CD8-positive, alpha-beta T cell (primary cell): ENCODE measurements at places on chromosomes 16 and 17.

DNA sequence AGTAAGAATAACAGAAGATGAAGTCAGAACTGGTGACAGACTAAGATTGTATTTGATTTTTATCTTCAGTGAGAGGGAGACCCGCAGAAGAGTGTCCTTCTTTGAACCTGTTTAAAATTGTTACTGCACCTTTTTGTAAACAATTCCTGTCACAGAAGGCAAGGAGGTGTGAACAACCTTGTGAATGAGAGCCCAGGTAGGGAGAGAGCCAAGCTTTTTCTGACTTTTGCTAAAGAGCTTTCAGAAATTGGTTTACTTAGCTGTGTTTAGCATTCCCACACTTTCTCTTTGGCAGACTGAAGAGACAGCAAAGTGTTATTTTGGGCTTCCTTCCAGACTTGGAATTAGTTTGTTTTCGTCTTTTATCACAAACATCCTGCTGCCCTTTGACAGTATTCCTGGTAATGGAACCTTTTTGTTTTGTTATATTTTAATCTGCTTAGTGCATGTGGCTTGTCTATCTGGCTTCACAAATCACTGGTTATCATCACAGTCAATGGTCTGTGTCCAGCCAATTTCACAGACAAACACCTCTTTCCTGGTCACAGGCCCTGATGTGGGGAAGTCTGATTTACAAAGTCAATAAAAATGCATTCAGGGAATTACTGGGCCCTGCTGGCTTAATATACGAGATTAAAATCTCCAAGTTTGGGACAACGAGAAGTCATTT is 85.7 kb upstream of the HS3ST2 start:
- no peak for DNase-seq

GRCh38 chr16:72935896-72936295 is 112.0 kb downstream of the ZFHX3 start:
- no peak for DNase-seq

DNA sequence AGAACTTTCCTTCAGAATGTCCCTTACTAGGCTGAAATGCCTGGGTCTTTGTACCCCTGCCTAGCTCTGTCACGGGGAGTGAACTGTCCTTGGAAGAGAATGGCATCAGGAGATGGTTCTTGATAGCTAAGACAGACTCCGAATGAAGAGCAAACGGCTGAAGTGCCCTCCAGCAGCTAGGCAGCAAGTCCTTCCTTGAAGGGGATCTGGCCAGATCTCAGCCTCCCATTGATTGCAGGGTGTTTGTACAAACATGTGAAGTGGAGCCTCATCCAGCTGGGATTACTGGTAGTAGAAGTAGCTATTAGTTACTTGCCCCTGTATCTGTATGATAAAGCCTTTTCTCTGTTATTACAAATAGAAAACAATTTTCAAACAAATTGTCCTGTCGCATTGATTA is 30.9 kb downstream of the LRRC36 start:
- DNase-seq = no peak

GRCh38 chr16:83031524-83031923 is 404.8 kb downstream of the CDH13 start:
- DNase-seq = no peak

DNA sequence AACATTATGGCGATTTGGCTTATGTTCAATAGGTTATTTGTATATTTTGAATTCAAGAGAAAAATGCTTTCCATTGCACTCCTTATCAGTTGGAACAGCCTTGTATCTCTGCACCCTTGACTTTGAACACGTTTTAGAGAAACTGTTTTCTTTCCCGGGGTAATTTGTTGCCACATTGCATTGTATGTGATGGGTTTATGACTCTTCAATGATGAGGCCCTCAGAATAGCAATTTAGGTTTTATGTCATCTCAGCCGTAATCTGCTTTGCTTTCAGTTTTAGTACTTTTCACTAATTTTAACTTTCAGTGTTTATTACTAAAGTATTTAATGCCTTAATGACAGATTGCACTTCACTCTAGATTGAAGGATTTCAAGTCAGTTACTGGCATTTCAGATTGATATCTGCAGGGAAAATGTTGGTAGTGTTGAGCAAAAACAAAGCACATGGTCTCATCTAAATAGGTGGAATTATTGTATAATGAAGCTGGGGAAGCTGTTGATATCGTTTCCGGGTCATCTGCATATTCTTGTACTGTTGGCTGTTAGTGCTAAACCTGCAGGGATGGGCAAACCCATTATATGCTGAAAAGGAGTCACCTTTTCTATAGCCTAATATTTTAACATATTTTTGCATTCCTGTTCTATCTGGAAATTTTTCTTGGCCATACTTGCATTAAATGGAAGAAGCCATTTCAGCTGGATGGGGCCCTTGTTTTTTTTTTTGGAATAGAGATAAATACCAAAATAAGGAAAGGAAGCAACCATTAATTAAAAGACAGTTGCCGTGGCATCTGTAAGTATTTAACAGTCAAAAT is 2.0 kb downstream of the LUC7L3 start:
- DNase-seq = no peak

DNA sequence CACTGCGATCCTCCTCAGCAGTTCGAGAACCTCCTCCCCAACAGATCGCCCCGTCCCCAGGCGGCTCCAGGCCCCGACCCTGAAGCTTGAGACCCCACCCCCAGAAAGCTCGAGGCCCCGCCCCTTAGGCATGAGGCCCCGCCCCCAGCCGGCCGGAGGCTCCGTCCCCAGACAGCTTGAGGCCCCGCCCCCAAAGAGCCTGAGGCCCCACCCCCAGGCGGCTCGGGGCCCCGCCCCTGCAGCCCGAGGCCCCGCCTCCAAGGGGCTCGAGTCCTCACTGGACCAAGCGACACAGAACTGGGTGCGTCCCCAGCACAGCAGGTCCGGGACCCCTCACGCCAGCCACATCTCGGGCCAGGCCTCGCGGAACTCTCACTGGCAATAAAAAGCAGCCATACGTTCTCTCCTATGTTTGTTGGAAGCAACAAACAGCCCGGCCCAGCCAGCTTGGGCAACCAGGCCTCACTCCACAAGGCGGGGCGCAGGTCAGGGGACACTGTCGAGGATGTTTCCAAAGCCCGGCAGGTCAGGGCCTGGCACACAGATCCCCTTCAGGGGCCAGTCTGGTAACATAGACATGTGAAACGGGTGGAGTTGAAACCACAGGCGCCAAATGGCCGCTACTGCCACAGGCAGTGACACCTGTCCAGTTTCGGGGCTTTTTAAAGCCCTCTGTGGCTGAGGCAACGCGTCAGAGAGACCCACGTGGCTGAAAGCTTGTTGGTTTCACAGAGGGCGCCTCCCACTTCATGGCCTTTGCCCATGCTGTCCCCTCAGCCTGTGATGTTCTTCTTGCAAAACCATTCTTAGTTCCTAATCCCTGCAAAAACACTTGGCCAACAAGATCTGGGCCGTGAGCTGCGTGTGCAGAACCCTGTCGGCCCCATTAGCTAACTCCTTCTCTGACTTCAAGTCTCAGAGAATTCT is 224.2 kb downstream of the PARN start:
- DNase-seq = no peak

GRCh38 chr17:31416503-31416923 is 25.0 kb downstream of the RAB11FIP4 start:
- no peak for DNase-seq

DNA sequence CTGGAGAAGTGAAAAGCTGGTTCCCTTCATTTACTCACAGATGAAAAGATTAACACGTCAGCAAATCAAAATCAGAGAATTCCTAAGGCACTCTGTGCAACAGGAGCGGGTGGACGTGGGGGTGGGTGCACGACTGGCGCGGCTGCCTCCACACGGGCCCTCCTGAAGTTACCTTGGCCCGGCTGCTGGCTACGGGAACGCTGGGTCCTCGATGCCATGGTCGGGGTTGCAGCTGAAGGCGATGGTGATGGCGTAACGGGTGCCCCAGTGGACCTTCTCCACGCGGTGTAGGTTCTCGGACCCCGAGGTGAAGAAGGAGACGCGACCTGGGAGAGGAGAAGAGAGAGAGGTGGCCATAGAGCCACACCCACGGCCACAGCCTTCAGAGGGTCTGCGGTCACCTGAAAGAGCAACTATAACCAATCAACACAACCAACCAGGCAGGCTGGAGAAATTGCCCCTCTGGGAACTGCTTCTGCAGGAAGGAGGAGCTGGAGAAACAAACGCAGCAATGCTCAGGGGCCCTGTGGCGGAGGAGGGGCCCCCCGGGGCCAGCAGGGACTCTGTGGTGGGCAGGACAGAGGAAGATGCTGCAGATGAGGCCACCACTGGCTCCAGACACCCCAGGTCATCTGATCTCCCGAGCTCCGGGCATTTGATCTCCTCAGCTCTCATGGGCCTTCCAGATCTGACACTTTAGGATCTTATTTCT is 20.8 kb downstream of the UTS2R start:
- DNase-seq = no peak
